C1 segment of cervical spinal cord (tissue), 14 donors: ENCODE measurements at places on chromosomes 5 and 9.

DNA sequence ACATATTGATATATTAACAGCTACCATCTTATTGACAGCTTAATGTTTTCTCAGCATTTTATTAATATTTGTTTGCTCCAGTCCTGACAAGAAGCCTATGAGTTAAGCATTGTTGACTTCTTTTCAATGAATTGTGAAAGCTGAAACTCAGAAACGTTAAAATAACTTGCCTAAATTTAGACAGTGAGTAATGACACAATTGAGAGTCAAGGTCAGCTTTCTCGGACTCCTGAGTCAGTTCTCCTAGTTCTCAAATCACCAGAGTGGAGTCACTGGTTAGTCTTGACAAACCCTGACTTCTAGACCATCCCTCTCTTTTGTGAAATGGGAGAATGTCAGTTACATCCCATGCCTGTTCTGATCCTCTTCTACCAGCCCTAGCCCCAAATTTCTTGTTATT is 222.7 kb upstream of the ACO1 start:
- DNase-seq, result no peak

DNA sequence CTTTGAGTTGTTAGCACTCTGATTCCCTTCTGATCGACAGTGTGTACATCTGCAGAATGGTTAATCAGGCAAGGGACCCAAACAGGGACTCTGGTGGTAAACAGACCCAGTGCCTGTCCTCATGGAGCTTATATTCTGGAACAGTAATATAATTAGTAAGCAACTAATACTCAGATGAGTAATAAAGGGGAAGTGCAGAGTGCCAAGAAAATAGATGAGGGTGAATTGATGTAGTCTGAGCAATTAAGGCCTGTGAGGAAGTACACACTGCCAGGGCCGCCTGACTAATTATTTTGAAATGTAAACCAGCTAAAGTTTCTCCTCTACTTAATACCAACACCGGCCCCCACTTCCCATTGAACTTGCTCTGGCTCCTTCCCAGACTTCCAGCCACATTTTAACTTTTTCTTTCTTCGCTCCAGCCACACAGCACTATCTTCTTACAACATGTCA is 4.2 kb downstream of the DHX29 start:
- DNase-seq, result no peak

DNA sequence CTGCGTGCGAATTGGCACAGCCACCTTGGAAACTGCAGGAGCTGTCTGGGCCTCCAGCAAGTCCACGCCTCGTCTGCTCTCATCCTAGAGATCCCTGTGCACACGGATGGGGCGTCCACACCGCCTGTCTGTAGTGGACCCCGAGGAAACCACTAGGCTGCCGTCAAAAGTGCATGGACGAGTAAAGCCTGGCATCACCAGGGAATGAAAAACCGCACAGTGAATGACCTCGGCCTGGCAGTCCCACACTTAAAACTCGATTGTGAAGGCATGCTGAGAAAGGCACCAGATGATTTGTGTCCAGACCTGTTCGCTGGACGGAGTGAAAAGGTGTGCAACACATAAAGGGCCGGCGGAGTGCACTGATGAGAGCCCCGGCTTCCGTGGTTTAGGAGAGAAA is 50.8 kb downstream of the MRPL36 start:
- no peak for DNase-seq

GRCh38 chr5:73027361-73027760 is 71.5 kb downstream of the FCHO2 start:
- DNase-seq, result no peak

DNA sequence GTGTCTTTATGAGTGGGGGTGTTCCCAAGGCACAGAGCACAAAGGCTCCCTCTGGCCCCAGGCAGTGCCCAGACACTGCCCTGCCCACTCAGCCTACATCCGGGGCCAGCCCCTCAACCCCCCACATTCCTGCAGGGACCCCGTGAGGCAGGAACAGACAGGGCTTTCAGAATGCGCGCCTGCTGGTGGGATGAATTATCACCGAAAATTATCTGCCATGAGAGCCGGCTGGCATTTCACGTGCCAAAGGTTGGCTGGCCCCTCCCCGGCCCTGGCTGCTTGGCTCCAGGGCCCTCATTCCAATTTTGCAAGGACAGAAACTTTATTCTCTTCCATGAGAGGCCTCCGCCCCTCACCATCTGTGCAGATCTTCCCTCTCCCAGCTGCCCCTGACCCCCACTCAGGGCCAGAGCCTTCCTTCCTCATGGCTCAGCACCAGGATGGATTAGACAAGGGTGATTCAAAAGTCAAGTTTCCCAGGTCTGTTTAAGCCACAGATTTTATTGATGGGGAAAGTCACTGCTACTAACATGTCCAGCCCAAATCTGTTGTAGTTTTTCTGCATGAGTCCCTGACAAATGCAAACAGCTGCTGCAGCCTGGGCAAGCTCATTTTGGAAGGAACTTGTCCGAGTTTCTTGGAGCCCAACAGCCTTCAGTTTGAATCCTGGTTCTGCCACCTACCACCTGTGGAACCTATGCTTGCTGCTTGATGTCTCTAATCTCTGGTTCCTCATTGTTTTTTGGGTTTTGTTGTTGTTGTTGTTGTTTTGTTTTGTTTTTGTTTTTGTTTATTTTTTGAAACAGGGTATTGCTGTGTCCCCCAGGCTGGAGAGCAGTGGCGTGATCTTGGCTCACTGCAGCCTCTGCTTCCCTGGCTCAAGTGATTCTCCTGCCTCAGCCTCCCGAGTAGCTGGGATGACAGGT is 32.3 kb upstream of the WDR38 start:
- DNase-seq, result no peak

- DNase-seq, result peak; percentile 58
Observed at GRCh38 chr5:67493676-67494075, 297.1 kb upstream of the CD180 start.

GRCh38 chr9:95725045-95725444 is 150.4 kb upstream of the ERCC6L2 start:
- DNase-seq, result no peak

DNA sequence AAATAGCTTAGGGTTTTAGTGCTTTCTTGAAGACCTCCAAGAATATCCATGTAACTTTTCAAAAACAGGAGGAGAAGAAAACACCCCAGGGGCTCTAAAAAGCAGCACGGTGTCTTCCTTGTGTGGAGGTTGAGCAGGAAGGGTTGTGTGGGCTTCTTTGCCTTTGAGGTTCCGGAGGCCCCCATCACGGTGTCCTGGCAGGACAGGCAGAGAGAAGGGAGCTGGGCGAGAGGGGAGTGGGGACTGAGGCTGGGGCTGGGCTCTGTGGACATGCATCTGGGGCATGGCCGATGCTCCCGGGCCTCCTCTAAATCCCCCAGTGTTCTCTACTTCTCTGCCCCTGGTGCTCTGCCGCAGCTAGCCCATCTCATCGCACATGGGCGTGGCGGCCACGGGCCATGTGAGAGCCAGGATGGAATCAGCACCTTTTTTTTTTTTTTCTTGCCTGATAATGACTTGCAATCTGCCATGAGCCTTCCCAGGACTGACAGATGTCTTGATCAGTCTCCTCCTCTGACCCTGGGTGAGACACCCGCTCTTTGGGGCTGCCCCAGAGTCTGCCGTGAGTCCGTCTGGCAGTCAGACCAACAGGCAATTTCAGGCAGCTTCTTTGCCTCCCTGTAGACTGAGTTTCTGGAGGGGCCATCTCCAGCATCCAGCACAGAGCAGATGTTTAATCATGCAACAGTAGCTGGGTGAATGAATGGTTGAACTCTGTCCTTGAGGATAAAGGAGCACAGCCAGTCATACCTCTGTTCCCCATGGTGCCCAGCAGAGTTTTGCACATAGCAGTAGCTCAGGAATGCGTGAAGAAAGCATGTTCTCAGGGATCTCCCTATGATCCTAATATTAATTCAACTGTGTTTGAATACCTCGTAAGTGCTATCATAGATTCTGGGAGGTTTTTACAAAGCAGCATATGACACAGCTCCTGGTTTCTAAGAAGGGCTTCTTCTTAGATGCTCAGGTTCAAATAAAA is 12.1 kb downstream of the CXCL14 start:
- no peak for DNase-seq

DNA sequence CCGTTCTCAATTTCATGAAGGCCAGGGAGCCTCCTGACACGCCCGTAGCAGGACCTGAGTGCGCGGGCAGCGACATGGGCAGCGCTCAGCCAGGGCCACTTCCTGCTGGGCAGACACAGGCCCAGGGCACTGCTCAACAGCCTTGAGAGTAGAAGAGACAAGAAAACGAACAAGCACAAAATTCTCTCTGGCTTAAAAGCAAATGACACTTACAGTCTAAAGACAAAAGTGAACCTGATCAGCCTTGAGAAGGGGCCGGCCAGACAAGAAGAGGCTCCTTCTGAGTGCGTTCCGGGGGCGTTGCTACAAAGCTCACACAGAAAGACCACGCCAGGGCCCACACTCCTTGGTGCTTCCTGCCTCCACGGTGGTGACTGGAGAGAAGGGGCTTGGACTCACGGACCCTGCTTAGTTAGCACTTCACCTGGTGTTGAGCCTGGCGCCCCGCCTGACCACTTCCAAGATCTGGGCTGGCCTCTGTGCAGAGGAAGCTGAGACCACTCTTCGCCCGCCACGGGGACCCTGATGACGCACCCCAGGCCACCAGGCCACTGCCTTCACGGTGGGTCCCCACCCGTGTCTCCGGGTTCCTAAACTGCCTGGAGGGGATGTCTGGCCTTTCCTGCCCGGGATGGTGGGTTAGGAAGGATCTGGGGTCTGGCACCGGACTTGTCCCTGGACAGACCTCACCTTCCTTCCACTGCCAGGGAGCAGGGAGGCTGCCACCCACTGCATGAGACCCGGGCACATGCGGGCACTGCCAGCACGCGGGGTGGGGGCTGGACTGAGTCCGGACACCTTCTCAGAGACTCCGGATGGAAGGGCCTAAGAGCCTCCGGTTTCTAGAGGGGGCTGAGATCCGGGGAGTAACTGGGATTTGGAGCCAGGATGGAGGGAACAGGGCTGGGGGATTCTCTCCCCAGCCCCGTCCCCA is 1.3 kb downstream of the SLC12A7 start:
- DNase-seq, result no peak

GRCh38 chr9:122070728-122071515 is 22.2 kb downstream of the TTLL11 start:
- DNase-seq, result no peak

- no peak for DNase-seq
Observed at GRCh38 chr5:68409259-68409658, 193.7 kb downstream of the PIK3R1 start.

- no peak for DNase-seq
Observed at GRCh38 chr9:13427587-13427986, 148.1 kb upstream of the MPDZ start.

GRCh38 chr9:137113385-137114159 is 961 bp downstream of the DPP7 start:
- DNase-seq, result no peak

GRCh38 chr5:59917121-59917520 is 23.6 kb upstream of the PDE4D start:
- DNase-seq, result no peak

DNA sequence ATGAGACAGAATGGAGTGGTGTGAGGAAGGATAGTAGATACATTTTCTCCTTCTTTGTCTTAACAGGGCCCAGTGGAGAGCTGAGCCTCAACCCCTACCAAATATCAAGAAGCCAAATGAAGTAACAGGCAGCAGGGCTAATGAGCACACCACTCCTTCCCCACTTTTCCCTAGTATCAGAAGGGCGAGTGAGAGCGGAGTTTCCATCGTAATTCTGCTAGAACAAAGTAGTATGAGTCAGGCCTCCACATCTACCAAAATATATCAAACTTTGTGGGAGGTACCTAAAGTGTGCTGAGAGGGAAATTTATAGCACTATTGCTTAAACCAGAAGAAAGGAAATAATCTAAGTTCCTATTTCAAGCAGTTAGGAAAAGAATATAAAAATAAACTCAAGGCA is 769.0 kb upstream of the RGMB start:
- no peak for DNase-seq

DNA sequence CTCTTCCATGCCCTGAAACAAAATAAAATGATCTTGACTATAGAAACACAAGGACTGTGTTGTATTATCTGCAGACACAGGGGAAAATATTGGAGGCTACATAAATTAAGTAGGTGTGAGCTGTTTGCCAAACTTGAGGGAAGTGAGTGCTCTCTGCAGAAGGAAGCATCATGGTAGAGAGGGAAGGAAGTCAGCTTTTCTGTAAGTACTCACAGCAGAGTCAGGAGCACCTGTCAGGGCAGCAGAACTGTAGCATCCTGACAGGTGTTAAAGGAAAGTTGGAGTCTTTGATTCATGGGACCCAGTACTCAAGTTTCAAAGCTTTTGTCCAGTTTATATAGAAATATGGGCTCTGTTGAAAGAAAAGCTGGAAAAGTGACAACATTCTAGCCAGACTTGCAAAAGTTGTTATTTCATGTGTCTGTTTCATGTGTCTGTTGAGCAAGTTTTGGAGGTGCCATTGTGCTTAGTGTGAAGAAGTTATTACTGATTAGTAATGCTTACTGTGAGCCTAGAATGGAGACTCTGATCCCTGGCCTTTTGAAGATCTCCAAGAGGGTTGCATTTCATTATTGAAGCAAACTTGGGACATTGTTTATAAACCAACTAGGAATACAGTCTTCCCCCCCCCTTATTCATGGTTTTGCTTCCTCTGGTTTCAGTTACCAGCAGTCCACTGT is 194.7 kb downstream of the SPATA31D1 start:
- DNase-seq, result no peak

DNA sequence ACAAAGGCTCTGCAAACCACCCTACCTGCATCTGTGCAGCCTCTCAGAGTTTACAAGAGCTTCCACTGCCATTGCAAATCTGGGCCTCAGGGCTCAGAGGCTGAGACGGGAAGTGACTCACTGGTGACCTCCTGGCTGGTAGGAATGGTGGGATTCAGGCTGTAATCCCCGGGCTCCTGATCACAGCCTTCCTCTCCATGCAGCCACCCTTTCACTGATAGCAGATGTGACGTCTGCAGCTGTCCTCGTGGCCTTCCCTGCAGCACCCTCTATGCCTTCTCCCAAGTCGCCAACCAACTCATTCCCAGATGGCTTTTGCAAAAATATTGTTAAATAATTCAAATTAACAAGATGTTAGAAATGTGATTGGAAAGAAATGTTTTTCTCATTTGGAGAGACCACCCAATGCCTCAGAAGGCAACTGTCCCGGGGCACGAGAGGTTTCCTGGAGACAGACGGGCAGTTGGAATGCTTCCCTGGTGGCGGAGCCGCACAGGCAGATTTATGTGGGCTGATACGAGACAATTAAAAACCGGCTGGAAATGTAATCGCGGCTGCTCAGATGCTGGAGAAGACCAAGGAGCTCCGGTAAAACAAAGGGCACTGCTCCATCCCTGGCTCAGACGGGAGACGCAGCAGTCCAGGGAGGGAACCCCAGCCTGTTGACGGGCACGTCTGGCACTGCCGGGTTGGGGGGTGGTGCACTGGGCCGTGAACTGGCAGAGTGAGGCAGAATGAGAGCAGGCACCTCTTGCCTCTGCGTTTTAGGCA is 34.4 kb upstream of the SLC25A51 start:
- no peak for DNase-seq

- DNase-seq, result no peak
Observed at GRCh38 chr5:90792725-90793124, 234.1 kb downstream of the ADGRV1 start.
